GM10248 (cell line): ENCODE measurements at places on chromosomes 11 and 22.
A peak's percentile ranks its signal among the peaks of the same experiment; 100 is the strongest.

- DNase-seq, result no peak
Measured at GRCh38 chr22:29806196-29806595, 31.9 kb downstream of the ASCC2 start.

- no peak for DNase-seq
Measured at GRCh38 chr11:103584021-103584420, 452.4 kb upstream of the DDI1 start.

GRCh38 chr11:78000193-78000592 is 5.7 kb upstream of the INTS4 start:
- peak; percentile 64 for DNase-seq

- DNase-seq, result no peak
Measured at GRCh38 chr22:24390576-24390975, 36.8 kb upstream of the ADORA2A start.

DNA sequence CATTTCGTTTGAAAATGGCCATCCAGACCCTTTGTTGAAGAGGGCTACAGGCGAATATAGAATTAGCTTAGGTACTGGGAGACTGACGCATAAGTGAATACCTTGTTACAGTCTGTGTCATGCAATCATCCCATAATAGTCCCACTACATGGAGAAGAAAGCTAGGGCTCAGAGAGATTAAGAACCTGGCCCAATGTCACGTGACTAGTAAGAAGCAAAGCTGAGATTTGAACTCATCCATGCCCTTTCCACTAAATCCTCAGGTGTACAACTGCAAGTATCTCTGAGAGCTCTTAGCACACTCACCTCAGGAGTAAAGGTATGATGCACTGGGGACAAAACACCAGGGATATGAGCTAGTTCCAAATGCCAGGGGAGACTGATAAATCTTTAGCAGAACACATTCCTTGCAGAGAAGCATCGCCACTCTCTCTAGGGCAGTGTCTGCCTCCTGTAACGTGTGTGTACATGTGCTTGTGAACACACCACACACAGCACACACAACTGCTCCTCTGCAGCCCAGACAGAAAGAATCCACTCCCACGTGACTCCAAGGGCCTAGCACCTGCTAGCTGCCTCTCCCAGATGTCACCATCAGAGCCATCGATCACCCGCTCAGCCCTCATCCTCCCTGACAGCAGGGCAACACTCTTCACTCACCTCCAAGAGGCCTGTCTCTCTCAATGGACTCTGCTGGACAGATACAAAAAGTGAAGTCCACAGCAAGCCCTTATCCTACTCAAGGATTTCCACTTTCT is 402.8 kb downstream of the NXPE2 start:
- no peak for DNase-seq

DNA sequence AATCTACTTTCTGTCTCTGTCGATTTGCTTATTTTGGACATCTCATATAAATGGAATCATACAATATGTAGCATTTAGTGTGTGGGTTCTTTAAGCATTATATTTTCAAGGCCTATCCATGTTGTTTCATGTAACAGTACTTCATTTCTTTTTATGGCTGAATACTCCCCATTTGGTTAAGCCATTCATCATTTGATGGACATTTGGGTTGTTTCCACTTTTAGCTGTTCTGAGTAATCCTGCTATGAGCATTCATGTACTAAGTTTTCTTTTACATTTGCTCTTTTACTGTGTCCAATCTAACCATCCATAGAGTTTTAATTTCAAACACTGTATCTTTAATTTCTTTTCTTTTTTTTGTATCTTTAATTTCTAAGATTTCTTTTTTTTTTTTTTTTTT is 55.6 kb upstream of the SPTBN2 start:
- no peak for DNase-seq

DNA sequence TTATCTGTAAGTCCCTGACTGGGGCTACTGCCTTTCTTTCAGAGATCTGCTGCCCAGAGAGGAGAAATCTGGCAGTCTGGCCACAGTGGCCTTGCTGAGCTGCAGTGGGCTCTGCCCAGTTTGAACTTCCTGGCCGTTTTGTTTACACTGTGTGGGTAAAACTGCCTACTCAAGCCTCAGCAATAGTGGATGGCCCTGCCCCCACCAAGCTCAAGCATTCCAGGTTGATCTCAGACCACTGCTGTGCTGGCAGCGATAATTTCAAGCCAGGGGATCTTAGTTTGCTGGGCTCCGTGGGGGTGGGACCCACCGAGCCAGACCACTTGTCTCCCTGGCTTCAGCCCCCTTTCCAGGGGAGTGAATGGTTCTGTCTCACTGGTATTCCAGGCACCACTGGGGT is 117.5 kb downstream of the TRPC6 start:
- no peak for DNase-seq

- DNase-seq, result no peak
Measured at GRCh38 chr11:45676522-45677095, 11.2 kb upstream of the CHST1 start.

GRCh38 chr11:131391176-131391575 is 20.8 kb downstream of the NTM start:
- no peak for DNase-seq

GRCh38 chr22:38820020-38820419 is 23.8 kb downstream of the NPTXR start:
- DNase-seq, result no peak

- DNase-seq, result no peak
Measured at GRCh38 chr11:2258501-2259465, 11.6 kb downstream of the ASCL2 start.

GRCh38 chr11:2409611-2410468 is 9.3 kb downstream of the TSSC4 start:
- no peak for DNase-seq
